ENCODE measurements at places on chromosomes 3 and 15.

- H3K27me3 ChIP-seq = no peaks in the 10 kb centered on the region
- peak overlapping the region; percentile 70 for H3K4me3 ChIP-seq
- H3K4me1 ChIP-seq = peaks cover 15% of the 10 kb centered on the region
These were observed 99.3 kb downstream of the BDH1 start for GRCh38 chr3:197456261-197457091.

- no peak overlapping the region for H3K27ac ChIP-seq
- peaks cover 8% of the 10 kb centered on the region for H3K27me3 ChIP-seq
- H3K4me3 ChIP-seq = no peak overlapping the region
- no peak for DNase-seq
- peaks cover 17% of the 10 kb centered on the region for H3K4me1 ChIP-seq
These were observed 2.1 kb downstream of the PODXL2 start for GRCh38 chr3:127630811-127631714.

- H3K4me1 ChIP-seq = peaks cover 17% of the 10 kb centered on the region
- H3K27me3 ChIP-seq = no peaks in the 10 kb centered on the region
- DNase-seq = no peak
- H3K4me3 ChIP-seq = no peak overlapping the region
- H3K36me3 ChIP-seq = no peaks in the 10 kb centered on the region
- H3K27ac ChIP-seq = no peak overlapping the region
These were observed 1.7 kb downstream of the CCDC9B start for GRCh38 chr15:40338921-40339620.

DNA sequence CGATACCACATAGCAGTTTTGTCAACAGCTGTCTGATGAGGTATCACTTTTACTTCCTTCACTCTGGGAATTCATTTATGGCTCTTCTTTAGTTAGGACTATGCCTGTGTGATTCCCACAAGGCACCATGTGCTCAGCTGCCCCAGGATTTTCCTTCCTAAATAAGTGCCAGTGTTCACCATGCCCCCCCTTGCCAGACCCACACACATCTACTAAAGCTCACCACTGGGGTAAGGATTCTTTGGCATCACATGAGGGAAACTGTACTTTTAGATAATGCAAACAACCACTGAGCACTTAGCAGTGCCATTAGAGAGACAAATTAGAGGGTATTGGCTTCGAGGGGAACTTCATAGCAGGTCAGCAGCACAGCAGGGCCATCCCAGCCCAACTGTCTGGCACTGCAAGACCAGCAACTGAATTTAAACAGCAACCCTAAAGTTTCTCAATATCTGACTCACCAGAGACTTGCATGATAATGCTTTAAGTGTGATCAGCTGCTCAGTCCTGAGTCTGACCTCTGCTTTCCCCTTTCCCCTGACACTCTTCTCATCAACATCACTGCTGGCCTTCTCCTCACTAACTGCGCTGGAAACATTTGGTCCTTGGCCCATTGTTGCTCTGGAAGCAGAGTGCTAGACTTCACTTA, 114.3 kb downstream of the STAC start:
- H3K27ac ChIP-seq = no peak overlapping the region
- H3K4me1 ChIP-seq = no peaks in the 10 kb centered on the region
- no peak overlapping the region for H3K4me3 ChIP-seq
- no peaks in the 10 kb centered on the region for H3K27me3 ChIP-seq
- DNase-seq = no peak

DNA sequence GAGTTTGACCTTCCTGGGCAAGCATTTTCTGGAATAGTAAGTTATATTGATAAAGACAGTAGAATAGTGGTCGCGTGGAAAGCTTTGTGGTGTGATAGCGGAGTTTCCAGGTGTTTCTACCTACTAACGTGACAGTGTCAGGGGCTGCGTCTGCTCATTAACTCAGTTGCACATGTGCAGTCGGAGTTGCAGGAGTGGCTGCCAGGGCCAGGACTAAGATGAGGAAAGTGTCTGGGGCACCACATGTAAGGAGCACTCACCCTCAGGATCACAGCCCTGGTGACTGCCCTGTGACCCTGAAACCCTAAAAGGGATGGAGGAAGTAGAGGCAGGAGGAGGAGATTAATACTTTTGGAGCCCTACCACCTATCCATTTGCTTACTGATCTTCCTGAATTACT, 295.0 kb downstream of the LRTM1 start:
- H3K36me3 ChIP-seq = no peaks in the 10 kb centered on the region
- H3K4me1 ChIP-seq = no peaks in the 10 kb centered on the region
- no peak overlapping the region for H3K27ac ChIP-seq
- no peak overlapping the region for H3K4me3 ChIP-seq

DNA sequence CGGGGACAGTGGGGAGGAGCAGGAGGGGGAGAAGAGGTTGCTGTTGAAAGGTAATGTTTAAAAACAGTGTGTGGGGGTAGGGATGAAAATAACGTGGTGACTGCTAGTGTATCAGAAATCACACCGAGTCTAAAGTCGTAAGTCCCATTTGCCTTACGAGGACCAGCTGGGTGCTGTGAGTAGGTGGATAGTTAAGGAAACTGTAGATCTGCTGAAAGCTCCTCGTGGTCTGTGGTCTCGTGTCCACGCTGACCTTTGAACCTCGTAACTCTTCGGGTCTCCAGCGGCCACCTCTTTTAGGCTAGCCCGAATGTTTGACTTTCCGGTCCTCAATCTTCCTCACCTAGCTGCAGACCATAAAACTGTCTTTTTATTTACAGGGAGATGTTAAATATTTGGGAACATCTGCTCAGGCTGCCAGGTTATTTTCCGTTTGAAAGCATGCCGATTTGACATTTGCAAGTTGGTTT, 29.3 kb upstream of the ST3GAL6 start:
- no peaks in the 10 kb centered on the region for H3K36me3 ChIP-seq
- no peak overlapping the region for H3K4me3 ChIP-seq
- H3K27ac ChIP-seq = no peak overlapping the region
- peaks cover 12% of the 10 kb centered on the region for H3K4me1 ChIP-seq
- no peak for DNase-seq
